ENCODE measurements at places on chromosomes 2 and 18.

GRCh38 chr2:73699437-73699836 lies 37.7 kb downstream of the TPRKB start:
- DNase-seq: peak; percentile 31

- no peak for DNase-seq
Observed at GRCh38 chr2:178882666-178883440, 75.6 kb upstream of the TTN start.

- DNase-seq: no peak
Observed at GRCh38 chr2:48316753-48317750, 212.9 kb upstream of the STON1 start.

GRCh38 chr18:57057890-57058289 lies 89.0 kb upstream of the BOD1L2 start:
- DNase-seq: no peak

GRCh38 chr2:127121353-127121752 lies 14.4 kb upstream of the BIN1 start:
- no peak for DNase-seq

- DNase-seq: no peak
Observed at GRCh38 chr18:56393870-56394269, 244.5 kb downstream of the TXNL1 start.

GRCh38 chr2:120447127-120447785 lies 101.3 kb downstream of the INHBB start:
- DNase-seq: no peak
